Activated CD4-positive, alpha-beta T cell treated with anti-CD3 and anti-CD28 coated beads, Interleukin-2, amount 10 ng/mL, durations not matched to agents 24 days and 14 days (primary cell): ENCODE measurements at places on chromosomes 6 and 20. TPM values are rescaled to one million over a fixed set of nuclear protein-coding genes. Genes with fewer than 3 reads are reported as not detected.

DNAJC5 gene
- 42.3 and 43.1 TPM in 2 replicates for total RNA-seq

PROCR gene
- total RNA-seq = 0.24 and 0.84 TPM in 2 replicates

ZFP57 gene
- total RNA-seq = 2.0 and 2.7 TPM in 2 replicates

CALHM6 gene
- total RNA-seq = 24.8 and 30.7 TPM in 2 replicates

COL10A1 gene
- total RNA-seq = not detected in 2 replicates

PAK5 gene
- total RNA-seq = not detected in 2 replicates

SASH1 gene
- total RNA-seq = 0.44 and 0.66 TPM in 2 replicates

OPN5 gene
- total RNA-seq = not detected in 2 replicates

TMEM244 gene
- not detected in 2 replicates for total RNA-seq

EYS gene
- not detected in 2 replicates for total RNA-seq

RARS2 gene
- total RNA-seq = 22.6 and 22.7 TPM in 2 replicates

MYL9 gene
- total RNA-seq = 0.14 and 0.33 TPM in 2 replicates

OARD1 gene
- 30.7 and 31.7 TPM in 2 replicates for total RNA-seq

BTNL2 gene
- total RNA-seq = not detected in 2 replicates

DNA sequence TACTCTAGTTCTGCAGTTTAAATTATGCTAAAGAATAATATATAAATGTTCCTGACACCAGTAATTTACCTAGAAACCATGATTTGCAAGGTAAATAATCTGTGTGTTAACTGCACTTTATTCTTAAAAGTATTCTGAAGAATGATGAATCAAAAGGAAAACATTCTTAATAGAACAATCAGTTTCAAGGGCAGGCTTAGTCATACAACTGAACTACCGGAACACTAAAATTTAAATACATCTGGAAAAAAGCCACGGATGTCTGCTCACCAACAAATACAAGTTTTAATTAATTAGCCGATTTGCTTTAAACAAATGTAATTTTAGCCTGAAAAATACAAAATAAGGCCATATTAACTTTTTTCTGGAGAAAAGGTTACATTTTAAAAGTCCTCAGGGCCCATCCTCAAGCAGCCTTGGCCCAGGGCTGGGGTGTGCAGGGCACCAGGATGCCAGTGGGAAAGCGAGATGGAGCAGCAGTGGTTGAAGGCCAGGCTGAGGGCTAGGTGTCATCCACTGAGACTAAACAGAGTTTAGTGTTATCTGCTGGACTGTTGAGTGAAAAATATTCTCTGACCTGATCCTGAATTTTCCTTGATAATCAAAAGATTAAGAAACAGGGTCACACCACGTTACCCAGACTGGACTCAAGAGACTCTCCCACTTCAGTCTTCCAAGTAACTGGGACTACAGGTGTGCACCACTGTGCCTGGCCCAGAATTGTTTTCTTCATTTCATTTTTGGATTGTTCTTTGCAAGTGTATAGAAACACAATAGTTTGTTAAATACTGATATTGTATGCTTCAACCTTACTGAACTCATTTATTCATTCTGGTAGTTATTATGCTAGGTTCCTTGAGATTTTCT lies 88.2 kb upstream of the DST start:
- DNase-seq = no peak

GRCh38 chr6:86516087-86516486 lies 421.2 kb upstream of the HTR1E start:
- DNase-seq = no peak

DNA sequence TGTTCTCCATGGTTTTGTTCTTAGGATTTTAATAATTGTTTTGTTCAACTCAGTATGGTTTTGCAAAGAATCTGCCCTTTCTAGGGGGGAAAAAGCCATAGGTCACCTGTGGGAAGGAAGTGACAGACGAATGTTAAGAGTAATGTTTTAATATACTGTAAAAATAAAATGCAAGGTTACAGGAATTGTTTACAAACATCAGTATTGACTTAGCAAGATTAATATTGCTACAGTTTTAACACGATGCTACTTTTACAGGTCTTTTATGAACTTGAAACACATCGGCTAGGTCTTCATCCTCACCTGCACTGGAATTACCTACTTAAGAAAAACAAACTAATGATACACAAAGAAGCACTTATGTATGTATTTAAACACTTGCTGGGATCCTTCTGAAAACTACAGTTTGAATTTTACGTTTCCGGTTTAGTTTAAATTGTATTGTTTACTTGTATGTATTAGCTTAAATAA lies 1.7 kb upstream of the NKX2-4 start:
- DNase-seq = no peak

GRCh38 chr6:97462031-97462430 lies 179.0 kb upstream of the MMS22L start:
- no peak for DNase-seq

DNA sequence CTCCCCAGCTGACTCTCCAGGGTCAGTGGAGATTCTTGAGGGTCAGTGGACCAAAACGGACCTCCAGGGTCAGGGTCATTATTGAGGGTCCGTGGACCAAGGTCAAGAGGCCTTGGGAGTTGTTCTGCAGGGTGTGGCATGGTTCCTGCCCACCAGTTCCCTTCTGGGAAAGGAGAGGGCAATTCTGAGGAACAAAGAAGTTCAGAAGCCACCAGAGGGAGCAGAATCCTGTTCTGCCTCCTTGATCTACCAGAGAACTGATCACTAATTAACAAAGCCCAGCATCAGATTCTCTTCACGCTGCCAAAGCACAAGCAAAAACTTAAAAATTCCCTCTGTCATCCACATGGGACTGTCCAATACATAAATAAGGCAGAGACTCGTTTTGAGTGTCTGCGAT lies 263.4 kb downstream of the DHX35 start:
- DNase-seq = no peak

GRCh38 chr6:105174512-105174911 lies 5.3 kb downstream of the POPDC3 start:
- DNase-seq = no peak

GRCh38 chr6:116349216-116349615 lies 21.5 kb upstream of the DSE start:
- no peak for DNase-seq

DNA sequence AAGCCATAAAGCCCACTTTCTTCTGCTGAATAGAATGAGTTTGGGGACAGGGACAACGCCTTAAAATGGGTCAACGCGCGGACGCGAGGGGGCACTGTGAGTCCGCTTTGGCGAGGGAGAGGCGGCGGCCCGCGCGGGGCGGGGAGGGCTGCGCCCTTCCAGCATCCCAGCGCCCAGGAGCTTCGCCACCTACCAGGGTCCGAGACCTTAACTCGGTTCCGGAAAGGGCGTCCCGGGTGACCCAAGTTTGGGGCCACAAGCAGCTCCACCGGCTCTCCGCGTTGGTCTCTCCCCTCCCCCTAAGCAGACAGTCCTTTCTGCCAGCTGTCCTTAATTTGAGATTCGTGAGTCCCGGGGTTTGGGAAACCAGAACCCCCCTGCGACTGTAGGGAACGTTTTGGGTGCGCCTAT lies 1.8 kb upstream of the SAMD5 start:
- peak; percentile 79 for DNase-seq

GRCh38 chr6:146103416-146104072 lies 74.7 kb downstream of the GRM1 start:
- DNase-seq = no peak

- DNase-seq = no peak
Observed at GRCh38 chr20:57881466-57882385, 171.9 kb upstream of the PMEPA1 start.

- DNase-seq = no peak
Observed at GRCh38 chr6:106039897-106040592, 46.1 kb upstream of the PRDM1 start.

GRCh38 chr20:17911927-17912326 lies 56.7 kb downstream of the SNX5 start:
- no peak for DNase-seq

GRCh38 chr6:157037165-157037564 lies 260.0 kb downstream of the ARID1B start:
- DNase-seq = no peak

GRCh38 chr20:45069261-45069660 lies 31.7 kb downstream of the KCNS1 start:
- DNase-seq = no peak

GRCh38 chr20:57291003-57291402 lies 24.6 kb upstream of the BMP7 start:
- no peak for DNase-seq

DNA sequence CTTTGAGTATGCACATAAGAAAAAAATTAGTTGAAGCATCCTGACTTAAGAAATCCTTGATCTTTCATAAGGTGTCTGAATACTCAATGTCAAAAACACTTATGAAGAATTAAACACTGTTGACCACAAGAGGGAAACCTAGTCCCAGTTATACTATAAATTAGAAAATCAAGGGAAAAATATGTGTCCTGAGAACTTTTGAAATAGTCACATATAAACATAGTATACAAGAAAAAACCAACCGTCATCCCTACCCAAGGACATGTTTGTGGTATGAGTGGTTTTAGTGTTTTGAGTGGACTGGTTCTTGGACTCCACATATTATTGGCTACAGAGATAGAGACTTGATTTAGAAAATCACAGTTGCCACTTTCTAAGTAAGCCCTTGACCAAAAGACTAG lies 7.6 kb upstream of the HLA-DRA start:
- DNase-seq = no peak

GRCh38 chr6:1113916-1114540 lies 197.9 kb upstream of the FOXQ1 start:
- DNase-seq = no peak

DNA sequence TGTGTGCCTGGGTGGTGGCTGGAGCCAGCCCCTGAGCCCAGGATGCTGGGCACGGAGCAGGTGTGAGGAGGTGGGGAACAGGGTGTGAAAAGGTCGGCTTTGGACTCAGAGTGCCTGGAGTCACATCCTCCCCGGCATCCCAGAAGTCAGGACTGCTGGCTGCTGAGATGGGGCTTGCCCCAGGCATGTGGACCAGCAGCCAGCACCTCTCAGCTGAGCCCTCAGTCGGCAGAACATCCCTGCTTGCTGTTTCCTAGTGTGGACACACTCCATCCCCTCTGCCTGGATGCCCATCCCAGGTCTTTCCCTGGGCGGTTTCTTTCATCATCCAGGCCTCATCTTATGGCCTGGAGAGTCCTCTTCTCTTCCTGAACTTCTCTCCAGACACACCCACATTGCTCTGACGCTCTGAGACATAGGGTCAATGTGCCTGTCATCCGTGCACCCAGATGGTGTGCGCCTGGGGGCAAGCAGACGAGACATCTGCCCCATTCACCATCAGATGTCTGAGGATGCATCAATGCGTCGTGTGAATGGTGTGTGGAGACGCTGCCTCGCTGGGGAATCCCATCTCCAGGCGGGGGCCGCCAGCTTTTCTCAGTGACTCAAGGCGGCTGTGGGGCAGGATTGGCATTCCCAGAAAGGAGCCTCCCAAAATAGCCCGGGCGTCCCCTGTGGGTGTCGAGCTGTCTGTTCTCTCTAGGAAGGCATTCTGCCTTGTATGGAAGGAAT lies 104.2 kb downstream of the SYCP2 start:
- no peak for DNase-seq

DNA sequence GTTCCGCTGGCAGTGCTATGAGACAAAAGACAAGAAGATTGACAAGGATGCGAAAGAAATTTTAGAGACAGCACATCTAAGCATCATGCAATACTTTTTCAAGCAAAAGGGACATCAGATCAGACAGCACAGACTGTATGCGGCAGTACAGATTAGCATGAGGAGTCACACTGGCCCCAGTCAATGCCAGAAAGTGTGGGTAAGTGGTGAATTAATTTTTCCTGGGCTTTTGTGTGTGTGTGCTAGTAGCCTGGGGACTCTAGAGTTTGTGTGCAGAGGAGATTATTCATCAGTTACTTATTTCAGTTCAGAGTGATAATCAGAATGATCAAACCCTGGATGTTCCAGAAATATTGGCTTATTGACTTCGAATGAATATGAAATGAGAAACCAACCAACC lies 47.2 kb downstream of the LAMA4 start:
- DNase-seq = no peak

DNA sequence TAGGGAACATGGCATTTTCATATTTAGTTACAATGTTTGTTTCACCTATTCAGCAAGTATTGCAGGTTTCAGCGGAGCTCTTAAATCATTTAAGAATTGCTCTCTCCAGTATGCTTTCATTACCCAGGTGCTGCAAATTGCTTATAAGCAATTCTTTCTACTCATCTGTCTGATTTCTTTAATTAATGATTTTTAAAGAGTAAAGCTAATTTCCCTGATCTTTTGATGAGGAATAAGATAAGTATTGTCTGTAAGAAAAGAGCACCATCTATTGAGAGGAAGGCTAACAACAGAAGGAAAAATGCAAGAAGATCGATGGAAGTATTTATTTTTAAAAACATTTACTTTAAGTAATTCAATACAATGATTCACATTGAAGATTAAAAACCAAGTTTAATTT lies 2.0 kb downstream of the OPRM1 start:
- DNase-seq = no peak

DNA sequence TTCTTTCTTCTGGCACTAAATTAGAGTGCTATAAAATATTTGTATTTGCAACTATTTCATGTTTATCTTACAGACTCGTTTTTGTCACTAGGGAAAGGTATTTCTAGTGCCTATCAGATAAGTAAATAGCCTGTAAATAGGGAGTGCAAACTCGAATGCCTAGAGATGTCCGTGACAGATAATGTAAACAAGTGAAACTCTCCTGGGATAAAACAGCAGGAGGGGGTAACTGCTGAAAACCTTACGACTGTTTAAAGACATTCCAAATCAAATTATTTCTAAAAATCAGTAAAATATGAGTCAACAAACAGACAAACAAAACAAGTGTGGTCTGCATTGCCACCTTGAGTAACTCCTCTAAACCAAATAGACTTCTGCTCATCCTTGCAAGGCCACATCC lies 932.1 kb downstream of the EYS start:
- DNase-seq = no peak

- DNase-seq = no peak
Observed at GRCh38 chr6:89817481-89817880, 2.1 kb downstream of the MDN1 start.

GRCh38 chr6:2351807-2352431 lies 106.5 kb upstream of the GMDS start:
- DNase-seq = no peak

- no peak for DNase-seq
Observed at GRCh38 chr20:64238851-64239387, 16.6 kb upstream of the PCMTD2 start.

GRCh38 chr20:35166242-35166830 lies 5.5 kb upstream of the PROCR start:
- DNase-seq = no peak

DNA sequence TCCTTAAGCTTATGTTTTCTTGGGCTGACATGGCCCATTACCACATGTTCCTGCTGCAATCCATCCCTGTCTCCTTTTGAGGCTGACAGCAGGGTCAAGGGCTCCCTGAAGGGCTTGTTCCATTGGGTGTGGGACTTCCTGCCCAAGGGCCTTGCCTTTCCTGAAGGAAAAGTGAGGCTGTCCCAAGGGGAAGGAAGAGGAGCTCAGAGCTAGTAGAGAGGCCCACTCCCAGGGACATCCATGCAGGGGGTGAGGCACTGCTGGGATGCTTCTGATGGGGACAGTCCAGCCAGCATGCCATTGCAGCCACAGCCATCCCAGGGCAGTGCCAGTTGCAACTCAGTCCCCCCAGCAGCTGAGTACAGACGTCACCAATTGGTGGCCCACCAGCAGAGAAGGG lies 138.4 kb upstream of the FOXA2 start:
- DNase-seq = no peak

DNA sequence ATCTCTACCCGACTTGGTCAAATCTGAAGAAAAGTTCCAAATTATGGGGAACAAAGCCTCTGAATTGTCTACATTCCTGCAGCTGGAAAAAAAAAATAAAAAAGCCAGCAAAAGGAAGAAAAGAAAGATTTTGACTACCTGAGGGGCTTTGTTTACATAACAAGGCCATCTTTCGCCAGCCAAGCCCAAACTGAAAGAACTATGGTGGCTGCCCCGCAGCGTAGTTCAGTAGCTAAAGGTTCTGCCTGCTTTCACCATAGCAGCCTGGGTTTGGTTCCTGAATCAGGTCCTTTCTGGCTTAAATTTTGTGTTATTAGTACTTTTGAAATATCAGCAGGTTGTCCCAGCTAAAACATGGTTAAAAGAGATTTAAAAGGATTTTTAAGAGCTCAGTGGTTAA lies 35.4 kb downstream of the ZNF133 start:
- no peak for DNase-seq
